ENCODE measurements at places on chromosomes 7 and 10.

DNA sequence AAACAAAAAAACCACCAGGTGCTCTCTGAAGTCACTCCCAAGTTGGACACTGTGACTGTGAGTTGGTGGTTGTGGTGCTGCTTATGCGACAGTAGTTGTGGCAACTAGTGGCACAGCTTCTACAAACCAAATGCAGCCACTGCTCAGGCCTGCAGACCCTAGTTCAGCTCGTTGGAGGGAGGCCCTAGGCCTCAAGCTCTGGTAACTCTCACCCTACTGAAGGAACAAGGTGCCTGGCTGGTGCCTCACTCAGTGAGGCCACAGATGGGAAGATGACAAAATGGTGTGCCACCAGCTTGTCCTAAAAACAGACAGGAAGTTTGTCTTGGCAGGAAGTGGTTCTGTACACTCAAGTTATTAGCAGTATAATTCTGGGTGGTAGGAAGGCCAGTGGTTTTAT lies 45.3 kb upstream of the RAPGEF5 start:
- no peak for DNase-seq

DNA sequence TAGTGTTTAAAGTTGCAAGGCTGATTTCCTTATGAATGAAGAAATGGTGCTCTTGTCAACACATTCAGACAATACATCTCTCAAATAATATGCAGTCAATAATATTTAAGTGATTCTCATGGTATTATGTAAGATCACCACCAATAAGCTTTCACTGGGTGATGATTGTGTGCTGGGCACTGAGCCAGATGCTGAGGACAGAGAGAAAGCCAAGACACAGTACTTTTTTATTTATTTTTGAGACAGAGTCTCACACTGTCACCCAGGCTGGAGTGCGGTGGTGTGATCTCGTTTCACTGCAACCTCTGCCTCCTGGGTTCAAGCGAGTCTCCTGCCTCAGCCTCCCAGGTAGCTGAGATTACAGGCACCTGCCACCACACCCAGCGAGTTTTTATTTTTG lies 130.6 kb upstream of the LSM8 start:
- DNase-seq, result no peak

DNA sequence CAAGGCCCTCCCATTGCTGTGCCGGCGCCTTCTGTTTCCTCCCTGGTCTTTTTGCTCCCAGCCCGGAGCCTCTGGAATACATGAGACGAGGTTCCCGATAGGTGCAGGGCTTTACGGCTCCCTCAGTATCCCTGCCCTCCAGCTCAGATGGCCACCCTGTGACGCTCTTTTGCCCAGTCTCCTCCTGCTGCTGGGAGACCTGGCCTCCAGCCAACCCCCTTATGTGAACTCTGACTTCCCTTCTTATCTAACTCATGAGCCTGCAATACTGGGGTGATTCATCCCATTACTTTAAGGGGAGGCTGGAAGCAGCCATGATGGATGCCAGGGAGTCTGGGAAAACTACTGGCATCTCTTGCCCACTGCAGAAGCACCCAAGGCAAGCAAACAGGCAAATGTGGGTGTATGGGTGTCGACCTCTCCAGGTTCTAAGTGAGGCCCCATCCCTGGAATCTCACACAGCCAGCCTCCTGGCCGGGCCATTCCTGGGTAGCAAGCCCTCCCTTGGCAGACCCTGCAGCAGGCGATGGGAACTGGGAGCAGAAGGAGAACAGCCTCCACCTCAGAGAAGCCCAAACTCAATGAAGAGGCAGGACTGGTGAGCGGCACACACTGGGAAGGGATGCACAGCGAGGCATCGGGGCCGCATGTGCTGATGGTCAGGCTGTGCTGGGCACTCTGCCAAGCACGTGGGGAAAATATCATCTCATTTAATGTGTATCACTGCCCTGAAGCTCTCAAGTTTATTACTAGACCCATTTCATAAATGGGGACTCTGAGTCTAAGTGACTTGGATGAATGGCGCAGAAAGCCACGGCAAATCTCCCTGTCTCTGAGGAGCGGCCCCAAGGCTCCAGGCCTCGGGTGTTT lies 97.5 kb downstream of the FAM53B start:
- no peak for DNase-seq

DNA sequence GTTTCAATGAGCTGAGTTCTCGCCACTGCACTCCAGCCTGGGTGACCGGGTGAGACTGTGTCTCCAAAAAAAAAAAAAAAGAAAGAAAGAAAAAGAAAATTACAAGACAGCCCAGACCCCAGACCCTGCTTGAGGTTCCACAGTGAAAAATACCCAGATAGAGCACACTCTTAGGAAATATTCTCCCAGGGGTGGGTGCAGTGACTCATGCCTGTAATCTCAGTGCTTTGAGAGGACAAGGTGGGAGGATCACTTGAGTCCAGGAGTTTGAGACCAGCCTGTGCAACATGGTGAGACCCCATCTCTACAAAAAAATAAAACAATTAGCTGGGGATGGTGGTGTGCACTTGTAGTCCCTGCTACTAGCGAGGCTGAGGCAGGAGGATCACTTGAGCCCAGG lies 41.1 kb upstream of the GTF2IRD1 start:
- no peak for DNase-seq

DNA sequence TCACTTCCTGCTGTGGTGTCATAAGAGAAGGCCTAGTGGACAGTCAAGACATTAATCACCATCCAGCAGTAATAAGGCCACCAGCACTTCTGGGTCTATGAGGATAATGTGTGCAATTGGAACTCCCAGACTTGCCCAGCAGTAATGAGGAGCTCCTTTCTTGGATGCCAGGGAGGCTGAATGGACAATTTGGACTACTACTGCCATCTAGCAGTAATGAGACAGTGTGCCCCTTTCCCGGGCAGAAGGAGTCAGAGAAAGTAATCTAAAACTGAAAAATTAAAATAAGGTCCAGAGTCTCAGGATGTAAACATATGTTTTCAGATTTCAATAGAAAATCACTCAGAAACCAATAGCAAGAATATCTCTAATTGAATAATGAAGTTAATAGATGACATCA lies 400.4 kb downstream of the CDC14C start:
- no peak for DNase-seq

- DNase-seq, result no peak
These were observed 88.5 kb downstream of the COL13A1 start for GRCh38 chr10:69890065-69890847.

- no peak for DNase-seq
These were observed 11.8 kb downstream of the BZW2 start for GRCh38 chr7:16657656-16658279.

DNA sequence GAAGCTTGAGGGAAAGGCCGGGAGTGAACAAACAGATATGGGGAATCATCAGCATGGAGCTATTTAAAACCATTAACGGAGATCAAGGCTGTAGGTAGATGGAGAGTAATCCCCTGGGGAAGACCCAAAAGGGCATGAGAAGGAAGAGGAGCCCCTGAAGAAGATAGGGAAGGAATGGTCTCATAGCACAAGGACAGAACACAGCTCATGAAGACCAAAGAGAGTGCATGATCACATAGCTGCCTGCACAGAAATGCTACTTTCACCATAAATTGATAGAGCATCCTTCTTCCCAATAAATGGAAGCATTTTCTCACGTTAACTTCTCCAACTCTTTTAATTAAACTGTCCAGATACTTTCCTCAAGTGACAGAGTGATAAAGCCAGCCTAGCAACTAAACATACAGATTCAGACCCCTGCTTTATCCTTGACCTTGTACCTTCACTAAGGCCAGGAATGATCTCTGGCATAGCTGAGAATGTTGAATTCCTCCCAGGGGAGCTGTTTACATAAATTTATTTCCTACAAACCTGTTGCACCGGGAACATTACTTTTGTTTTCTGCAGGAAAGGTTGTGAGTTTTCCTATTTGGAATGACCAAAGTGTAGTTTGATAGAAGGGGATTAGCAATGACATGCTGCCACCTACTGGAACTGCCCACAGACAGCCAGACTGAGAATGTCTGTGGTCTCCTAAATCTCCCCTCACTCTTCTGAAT lies 110.8 kb upstream of the LRGUK start:
- peak; percentile 4 for DNase-seq

DNA sequence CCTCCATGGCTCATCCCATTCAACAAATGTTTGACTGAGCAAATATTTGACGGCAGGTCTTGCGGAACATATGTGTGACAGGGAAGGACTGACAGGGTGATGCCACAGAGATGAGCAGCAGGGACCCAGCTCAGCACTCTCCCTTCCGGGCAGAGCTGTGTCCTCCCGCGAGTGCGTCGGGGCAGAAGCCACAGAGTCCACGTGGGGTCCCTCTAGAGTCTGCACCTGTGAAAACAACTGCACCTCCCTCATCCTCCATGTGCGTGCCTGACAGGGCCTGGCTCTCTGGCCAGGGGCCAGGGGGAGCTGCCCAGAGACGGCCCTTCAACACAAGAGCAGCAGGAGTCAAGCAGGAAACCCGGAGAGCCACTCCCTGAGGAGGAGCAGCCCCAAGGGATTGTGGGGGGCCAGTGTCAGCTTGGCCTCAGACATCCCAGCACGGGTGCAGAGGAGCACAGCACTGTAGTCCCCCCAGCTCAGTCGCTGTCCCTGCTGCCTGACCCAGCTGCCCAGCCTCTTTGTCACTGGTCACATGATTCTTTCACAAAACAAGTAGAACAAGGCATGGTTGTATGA lies 83.6 kb upstream of the TMEM72 start:
- no peak for DNase-seq

DNA sequence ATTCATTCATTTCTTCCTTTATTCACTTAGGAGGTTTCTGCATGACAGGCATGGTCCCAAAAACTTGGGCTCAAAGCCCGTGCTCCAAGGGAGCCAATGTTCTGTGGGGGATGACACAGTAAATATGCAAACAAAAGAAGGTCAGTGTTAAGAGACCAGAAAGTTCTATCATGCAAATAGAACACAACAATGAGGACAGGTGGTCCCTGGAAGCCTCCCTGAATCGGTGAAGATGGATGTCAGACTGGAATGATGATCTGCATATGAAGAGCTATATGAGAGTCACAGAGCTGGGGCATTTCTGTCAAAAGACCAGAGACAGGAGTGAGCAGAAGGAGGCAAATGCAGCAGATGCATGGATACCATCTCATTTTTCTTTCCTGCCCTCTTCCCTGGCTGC lies 129.0 kb downstream of the ABCA13 start:
- DNase-seq, result no peak

DNA sequence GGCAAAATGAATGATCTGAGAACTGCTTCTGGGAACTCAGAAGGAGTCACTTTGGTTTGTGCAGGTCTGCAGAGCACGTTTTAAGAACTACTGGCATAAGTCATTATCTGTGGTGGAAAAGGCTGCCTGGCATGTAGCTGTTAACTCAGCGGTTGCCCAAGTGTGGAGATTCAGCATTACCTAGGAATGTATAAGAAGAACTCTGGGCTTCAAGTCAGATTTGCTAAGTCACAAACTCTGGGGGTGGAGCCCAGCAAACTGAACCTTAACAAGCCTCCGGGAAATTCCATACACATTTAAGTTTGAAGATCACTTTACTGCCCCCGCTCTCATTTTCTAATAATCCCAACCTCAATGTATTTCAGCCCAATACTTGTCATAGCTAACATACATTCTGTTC lies 31.1 kb downstream of the PLXDC2 start:
- no peak for DNase-seq

DNA sequence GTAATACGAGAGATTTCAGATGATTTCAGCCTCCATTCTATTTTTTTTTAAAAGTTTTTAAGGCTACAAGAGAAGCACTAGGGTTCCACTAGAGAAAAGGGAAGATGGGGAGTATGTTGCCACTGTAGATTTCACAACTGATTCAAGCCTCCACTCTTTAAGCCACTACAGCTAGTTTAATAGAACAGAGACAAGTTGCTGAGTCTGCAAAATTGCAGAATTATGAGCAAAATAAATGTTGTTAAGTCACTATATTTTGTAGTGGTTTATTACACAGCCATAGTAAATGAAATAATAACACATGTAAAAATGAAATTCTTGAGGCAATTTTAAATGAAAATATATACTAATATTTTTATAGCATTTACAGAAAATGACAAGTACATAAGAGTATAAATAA lies 96.0 kb upstream of the POT1 start:
- DNase-seq, result no peak

DNA sequence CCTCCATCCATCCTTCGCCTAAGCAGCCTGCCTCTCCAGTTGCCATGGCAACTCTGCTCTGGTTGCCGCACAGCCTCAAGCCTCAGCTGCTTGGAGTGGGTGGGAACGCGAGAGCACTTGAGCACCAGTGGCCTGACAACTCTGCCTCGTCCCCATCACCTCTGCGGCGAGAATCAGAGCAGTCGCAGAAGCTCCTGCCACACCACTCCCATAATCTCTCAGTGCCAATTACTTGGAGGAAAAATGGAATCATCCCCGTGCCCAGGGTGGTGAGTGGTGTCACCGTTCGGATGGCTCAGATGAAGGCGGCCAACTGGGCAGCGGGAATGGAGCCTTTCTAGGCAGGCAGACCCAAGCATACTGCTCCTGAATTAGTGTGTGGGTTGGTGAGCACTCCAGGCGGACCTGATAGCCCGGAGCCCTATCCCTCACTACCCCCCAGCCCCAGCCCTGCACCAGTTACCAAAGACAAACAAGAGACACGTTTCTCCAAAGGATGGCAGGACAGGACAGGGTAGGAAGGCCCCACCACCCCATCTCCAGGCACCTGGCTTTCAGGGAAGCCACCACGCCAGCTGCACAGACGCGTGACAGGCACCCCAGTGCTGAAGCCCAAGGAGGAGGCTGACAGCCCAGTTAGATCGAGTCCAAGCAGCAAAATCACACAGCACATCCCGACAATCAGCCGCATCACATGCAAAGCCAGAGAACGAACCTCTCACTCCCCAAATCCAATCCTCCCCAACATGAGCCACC lies 335.4 kb downstream of the PTPRN2 start:
- no peak for DNase-seq

DNA sequence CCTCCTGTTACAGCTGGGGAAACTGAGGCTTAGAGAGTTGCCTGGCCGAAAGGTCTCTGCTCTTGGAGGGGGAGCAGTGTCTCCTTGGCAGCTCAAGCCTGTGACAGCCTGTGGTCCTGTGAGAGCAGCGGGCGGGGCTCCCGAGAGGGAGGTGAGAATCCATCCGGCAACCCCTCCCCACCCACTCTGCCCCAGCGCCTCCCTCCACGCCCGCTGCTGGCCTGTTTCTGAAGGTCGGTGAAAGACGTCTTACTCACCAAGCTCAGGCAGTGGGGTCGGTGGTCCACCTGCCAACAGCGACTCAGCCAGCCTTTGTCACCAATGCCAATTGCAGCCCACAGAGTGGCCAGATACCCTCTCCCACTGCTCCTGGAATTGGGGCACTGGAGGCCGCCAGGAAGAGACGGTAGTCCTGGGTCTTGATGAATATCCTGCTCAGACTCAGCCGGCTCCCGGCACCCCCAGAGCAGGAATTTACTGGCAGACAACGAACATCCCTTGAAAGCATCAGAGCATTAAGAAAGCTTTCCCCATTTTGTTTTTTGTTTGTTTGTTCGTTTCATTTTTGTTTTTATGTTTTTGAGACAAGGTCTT lies 7.4 kb upstream of the TTYH3 start:
- no peak for DNase-seq

- no peak for DNase-seq
These were observed 530.9 kb upstream of the POM121L12 start for GRCh38 chr7:52504561-52504960.

DNA sequence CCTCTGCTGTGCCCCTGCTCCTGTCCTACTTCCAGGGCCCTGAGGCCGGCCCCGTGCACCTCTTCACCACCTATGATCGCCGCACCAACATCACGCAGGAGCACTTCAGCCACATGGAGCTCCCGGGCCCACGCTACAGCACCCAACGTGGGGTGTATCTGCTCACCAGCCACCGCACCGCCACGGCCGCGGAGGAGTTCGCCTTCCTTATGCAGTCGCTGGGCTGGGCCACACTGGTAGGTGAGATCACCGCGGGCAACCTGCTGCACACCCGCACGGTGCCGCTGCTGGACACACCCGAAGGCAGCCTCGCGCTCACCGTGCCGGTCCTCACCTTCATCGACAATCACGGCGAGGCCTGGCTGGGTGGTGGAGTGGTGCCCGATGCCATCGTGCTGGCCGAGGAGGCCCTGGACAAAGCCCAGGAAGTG lies 1.8 kb downstream of the RBP3 start:
- DNase-seq, result no peak

Data from AG04449 (cell line).